ENCODE measurements at places on chromosomes 6 and 20.

- no peak for DNase-seq
These were observed 607.1 kb downstream of the HDGFL1 start for GRCh38 chr6:23176471-23176870.

DNA sequence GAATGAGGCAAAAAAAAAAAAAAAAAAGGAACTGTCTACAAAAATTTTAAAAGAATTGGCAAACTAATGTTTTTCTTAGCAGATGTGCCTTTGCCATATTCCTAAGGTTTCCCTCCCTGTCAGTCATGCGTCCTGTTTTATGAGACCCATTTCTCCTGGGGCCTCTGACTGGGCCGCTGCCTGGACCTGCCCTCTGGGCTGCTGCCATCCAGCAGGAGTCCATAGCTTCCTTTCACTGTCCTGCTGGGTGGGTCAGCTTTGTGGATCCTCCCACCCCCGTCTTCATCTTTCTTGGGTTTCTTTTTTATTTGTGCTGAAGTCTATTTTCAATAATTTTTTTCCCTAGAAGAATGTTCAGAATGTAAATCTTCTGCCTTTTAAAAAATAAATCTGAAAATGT, 110.8 kb upstream of the SCP2D1 start:
- DNase-seq: no peak

- no peak for DNase-seq
These were observed 20.1 kb downstream of the DCBLD1 start for GRCh38 chr6:117502580-117502979.

DNA sequence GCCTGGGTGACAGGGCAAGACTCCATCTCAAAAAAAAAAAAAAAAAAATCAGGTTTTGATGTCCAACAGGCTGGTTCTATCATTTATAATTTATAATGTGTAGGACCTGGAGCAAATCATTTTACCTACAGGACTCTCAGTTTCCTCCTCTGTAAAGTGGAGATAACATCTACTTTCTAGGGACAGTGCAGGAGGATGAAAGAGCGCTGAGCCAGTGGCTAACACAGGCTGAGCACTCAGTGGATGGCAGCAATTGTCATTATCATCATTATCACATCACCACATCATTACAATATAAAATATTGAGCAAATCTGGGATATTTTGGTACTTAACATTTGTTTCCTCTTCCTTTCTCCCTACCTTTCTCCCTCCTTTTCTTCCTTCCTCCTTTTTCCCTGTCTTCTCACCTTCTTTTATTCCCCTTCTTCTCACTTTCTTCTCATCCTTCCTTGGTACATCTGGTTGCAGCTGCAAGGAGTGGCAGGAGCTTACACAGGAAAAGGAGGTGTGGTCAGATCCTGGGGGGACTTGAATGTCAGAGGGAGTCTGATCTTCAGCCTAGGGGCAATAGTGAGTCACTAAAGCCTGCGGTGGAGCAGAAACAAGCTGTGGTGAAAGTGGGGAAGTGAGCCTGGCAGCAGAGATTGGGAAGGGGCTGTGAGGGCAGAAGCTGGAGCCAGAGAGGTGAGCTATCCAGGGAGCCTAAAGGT, 24.6 kb upstream of the CTNNBL1 start:
- peak; percentile 74 for DNase-seq

- DNase-seq: no peak
These were observed 66.0 kb downstream of the BLOC1S5 start for GRCh38 chr6:7998103-7998725.

- no peak for DNase-seq
These were observed 874 bp downstream of the ZBTB46 start for GRCh38 chr20:63829945-63830835.

DNA sequence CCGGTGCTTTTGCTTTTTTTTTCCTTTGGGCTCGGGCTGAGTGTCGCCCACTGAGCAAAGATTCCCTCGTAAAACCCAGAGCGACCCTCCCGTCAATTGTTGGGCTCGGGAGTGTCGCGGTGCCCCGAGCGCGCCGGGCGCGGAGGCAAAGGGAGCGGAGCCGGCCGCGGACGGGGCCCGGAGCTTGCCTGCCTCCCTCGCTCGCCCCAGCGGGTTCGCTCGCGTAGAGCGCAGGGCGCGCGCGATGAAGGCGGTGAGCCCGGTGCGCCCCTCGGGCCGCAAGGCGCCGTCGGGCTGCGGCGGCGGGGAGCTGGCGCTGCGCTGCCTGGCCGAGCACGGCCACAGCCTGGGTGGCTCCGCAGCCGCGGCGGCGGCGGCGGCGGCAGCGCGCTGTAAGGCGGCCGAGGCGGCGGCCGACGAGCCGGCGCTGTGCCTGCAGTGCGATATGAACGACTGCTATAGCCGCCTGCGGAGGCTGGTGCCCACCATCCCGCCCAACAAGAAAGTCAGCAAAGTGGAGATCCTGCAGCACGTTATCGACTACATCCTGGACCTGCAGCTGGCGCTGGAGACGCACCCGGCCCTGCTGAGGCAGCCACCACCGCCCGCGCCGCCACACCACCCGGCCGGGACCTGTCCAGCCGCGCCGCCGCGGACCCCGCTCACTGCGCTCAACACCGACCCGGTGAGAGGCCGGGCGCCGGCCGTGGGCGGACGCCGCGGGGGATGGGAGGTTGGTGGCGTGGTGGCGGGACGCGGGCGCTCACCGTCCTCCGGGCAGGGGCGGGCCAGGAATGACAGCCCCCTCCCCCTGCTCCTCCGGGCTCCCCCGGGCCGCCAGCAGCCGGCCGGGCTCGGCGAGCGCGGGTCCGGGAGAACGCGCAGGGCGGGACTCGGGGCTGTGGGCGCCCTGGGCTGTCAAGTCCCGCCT, 606 bp downstream of the ID4 start:
- peak; percentile 15 for DNase-seq

- no peak for DNase-seq
These were observed 37.1 kb downstream of the SLC17A1 start for GRCh38 chr6:25794784-25795183.

GRCh38 chr20:7196481-7196880, 429.0 kb downstream of the BMP2 start:
- DNase-seq: no peak

DNA sequence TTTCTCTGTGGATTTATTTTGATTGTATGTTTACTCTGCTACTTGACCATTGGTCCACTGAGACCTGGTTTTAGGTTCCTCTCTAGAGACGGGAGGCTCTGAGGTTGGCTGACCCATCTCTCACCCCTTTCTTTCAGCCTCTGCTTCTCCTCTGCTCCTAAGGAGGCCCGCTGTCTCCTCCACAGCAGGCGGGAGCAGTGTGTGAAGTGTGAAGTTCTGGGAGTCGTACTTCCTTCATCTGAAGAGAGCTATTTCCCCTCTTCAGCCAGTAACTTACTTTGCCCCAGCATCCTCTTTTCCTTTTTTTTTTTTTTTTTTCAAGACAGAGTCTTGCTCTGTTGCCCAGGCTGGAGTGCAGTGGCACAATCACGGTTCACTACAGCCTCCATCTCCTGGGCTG, 21.1 kb downstream of the PDRG1 start:
- no peak for DNase-seq

DNA sequence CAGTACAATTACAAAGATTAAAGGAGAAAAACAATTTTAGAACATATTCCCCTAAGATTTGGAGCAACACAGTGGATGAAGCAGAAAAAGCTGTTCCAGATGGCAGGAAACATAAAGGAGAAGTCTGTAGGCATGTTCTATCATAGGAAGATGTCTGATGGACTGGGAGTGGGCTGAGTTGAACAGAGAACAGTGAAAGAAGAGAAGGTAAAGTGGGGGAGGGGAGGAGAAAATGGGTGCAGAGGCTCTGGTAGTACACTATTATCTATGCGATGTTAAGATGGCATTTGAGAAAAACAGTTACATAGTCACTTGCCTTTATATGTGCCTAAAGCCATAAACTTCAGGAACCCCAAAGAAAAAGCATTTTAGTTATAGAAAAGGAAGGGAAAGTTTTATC, 4.2 kb upstream of the PHIP start:
- DNase-seq: peak; percentile 51

GRCh38 chr6:8194490-8194889, 92.1 kb upstream of the EEF1E1 start:
- no peak for DNase-seq

GRCh38 chr6:25524542-25524941, 127.5 kb upstream of the SCGN start:
- DNase-seq: no peak

DNA sequence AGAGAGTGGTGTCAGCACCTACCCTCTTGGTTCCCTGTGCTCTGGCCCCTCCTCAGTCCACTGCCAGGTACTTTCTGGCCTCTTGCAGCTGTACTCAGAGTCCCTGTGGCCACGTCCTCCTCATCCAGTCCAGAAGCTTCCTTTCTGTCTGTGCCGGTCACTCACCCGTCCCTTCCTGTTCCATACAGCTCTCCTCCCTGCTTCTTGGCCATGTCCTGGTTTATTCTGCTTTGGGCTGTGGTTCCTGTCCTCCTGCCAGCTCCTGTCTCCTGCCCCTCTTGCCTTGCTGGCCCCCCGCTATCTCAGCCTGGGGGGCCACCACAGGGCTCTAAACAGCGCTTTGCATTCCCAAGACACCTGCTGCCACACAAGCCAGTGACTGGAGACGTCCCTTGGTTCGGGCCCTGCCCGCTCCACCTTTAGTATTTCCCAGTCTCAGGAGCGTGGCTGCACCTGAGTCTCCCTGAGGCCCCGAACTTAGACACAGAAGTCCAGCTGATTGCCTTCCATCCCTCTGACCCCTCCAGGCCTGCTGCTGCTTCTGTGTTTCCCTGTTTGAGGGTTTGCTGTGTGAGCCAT, 15.5 kb upstream of the RBM38 start:
- no peak for DNase-seq

GRCh38 chr6:157089851-157090250, 233.5 kb downstream of the TMEM242 start:
- no peak for DNase-seq

GRCh38 chr6:34834789-34835518, 43.1 kb downstream of the BLTP3A start:
- DNase-seq: no peak

- no peak for DNase-seq
These were observed 321.6 kb downstream of the CDH4 start for GRCh38 chr20:61573415-61574305.

GRCh38 chr6:66699385-66699784, 992.4 kb upstream of the EYS start:
- no peak for DNase-seq

- no peak for DNase-seq
These were observed 43.8 kb downstream of the EYA2 start for GRCh38 chr20:46938434-46938833.

DNA sequence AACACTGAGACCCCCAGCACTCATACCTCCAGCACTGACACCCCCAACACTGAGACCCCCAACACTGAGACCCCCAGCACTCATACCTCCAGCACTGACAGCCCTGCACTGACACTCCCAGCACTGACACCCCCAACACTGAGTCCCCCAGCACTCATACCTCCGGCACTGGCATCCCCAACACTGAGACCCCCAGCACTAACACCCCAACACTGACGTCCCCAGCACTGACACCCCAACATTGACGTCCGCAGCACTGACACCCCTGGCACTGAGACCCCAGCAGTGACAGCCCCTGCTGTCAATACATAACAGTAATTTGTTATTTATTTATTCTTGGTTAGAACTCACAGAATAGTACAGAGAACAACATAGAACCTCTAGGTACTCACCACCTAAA, 58.0 kb downstream of the ERMARD start:
- no peak for DNase-seq

- no peak for DNase-seq
These were observed 28.3 kb upstream of the CARMIL1 start for GRCh38 chr6:25250878-25251277.

GRCh38 chr20:45611054-45611453, 18.5 kb upstream of the WFDC10A start:
- DNase-seq: peak; percentile 70

- no peak for DNase-seq
These were observed 135.6 kb upstream of the UST start for GRCh38 chr6:148611213-148611612.

- peak; percentile 74 for DNase-seq
These were observed 5.4 kb upstream of the PLAGL1 start for GRCh38 chr6:144013486-144013909.

DNA sequence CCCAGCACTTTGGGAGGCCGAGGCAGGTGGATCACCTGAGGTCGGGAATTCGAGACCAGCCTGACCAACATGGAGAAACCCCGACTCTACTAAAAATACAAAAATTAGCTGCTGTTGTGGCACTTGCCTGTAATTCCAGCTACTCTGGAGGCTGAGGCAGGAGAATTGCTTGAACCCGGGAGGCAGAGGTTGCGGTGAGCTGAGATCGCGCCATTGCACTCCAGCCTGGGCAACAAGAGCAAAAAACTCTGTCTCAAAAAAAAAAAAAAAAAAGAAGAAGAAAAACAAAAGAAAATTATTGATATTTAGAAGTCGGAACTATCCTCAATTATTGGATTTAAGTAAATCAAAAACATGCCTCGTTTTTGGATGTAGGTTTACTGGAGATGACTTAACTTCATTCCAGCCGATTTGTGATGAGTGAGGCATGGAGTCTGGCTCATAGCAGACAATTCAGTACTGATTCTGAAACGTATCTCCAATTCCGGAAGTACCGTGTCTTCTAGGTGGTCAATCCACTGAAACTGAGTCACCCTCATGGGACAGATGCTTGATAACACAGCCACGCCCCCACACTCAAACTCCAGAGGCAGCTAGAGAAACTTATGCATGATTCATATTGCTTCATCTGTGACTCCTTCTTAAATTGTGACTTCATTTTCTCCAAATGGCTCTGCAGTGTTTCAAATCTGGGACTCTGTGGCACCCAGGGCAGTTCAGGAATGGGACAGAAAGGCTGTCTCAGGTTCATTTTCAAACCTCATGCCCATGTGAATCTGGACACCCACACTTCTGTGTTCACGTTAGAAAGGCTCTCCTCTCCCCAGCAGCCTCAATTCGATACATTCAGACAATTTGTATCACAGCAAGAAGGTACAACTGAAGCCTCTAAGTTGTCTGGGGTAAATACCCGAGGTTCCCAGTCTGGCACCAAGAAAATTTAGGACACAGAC, 110.4 kb upstream of the ARMC2 start:
- peak; percentile 63 for DNase-seq

- no peak for DNase-seq
These were observed 182.6 kb upstream of the MOCS1 start for GRCh38 chr6:40116832-40117231.

DNA sequence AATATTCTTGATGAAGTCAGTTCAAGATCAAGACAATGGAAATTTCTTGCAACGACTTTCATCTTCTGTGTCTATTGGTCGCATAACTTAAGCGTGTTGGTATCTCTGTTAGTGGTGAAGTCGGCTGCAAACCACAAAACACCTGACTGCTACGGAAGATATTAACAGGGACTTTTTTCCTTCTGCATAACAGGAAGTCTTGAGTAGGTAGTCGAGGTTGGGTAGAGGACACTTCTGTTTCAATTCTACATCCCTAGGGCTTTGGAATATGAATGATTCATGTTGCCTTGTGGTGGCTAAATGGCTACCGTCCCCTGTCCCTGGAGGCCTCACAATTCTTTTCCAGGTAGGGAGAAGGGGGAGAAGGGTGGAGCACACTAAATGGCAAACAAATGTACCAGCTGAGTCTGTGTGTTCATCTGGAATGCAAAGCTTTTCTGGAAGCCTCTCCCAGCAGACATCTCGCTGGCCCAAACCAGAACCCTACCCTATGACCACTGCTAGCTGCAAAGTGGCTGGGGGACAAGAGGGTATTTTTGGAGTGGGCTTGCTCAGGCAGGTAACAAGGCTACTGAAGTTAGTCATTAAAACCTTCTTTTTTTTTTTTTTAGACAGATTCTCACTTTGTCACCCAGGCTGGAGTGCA, 34.6 kb upstream of the NKX2-2 start:
- DNase-seq: no peak

Measured in SJCRH30 (cell line).